Gastrocnemius medialis (tissue), 4 donors: ENCODE measurements at places on chromosomes 6 and 20.

DNA sequence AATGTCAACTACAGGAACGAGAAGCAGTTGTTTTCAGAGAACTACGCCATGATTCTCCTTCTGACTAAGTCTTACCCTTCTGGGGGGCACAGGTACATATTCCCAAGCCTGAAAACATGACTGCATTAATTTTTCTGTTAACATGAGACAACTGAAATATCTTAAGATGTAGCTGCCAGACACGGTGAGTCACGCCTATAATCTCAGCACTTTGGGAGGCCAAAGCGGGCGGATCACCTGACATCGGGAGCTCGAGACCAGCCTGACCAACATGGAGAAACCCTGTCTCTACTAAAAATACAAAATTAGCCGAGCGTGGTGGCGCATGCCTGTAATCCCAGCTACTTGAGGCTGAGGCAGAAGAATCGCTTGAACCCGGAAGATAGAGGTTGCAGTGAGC is 21.7 kb downstream of the TBC1D20 start:
- DNase-seq, result no peak

DNA sequence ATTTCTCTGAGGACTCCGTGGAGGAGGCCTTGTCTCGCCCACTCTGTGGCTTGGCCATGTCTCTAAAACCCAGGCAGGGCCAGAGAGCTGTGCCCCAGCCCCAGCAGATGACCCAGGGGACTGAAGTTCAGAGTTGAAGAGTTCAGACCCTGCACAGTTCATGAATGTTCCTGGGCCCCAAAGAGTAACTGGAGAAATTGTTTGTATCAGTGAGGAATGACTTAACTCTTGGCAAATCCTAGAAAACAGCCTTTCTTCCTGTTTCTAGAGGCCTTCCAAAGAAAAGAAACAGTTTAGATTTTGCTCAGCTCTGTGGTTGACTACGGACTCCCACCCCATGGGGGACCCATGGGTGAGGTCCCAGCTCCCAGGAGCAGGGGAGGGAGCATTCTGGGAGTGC is 62.1 kb upstream of the EYA2 start:
- DNase-seq, result no peak

GRCh38 chr20:15618912-15619311 is 954.3 kb downstream of the KIF16B start:
- no peak for DNase-seq

DNA sequence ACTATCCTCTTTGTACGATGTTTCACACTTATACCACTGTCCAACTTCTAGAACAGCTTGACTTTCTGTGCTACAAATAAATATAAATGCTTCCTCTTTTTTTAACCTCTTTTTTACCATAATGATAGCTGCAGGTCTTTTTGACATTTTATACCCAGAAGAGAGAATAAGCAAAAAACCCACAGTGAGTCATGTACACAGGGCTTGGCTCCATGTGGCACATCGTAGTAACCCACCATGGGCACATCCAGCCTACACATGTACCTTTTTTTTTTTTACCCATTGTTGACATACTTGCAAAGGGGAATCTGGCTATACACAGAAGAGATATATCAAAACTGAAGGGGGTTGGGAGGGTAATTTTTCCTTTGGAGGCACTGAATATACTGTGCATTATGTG is 59.5 kb upstream of the RSPO3 start:
- DNase-seq, result no peak

GRCh38 chr6:101231606-101232235 is 161.8 kb upstream of the GRIK2 start:
- no peak for DNase-seq

GRCh38 chr6:103798166-103798565 is 1061.6 kb downstream of the HACE1 start:
- no peak for DNase-seq

DNA sequence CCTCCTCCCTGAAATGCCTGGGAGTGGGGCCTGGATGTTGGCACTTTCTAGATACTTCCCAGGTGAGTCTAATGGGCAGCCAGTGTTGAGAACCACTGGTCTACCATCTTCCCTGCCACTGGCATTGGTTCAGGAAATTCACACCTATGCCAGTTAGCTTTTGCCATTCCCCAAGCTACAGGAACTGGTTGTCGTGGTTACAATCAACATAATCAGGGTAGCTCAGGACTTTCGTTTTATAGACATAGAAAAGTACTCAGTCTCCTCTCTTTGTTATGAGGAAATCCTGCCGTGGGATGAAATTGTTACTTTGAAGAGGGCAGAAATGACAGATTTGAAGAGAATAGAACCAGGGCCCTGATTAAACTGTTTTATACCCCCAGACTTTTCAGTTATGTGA is 127.9 kb upstream of the FOXO3 start:
- DNase-seq, result no peak

- no peak for DNase-seq
These were observed 3.9 kb downstream of the EPM2A start for GRCh38 chr6:145731447-145731846.

- no peak for DNase-seq
These were observed 34.9 kb upstream of the HEY2 start for GRCh38 chr6:125714441-125715090.

DNA sequence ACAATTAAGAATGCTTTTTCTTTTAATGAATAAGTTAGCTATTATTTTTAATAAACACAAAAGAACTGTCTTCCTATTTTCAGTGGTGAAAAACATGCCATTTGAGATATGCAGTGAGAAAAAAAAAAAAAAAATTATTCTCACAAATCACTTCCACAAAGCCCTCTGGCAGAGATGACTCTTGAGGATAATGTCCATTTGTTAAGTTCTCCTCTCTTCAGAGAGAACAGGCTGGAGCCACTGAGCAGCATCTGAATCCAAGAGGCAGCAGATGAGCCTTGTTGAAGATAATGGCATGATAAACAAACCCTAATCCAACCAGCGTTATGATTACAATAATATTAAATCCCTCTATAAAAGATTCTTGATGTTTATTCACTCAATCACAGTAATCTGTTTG is 105.0 kb downstream of the PTPRK start:
- no peak for DNase-seq
